ENCODE measurements at places on chromosomes 16 and 17. TPM values are rescaled to one million over a fixed set of nuclear protein-coding genes. Genes with fewer than 3 reads are reported as not detected.

The ARHGAP27 gene
- total RNA-seq: 59.1 TPM

The TEKT5 gene
- not detected for total RNA-seq

The PDE6G gene
- 8.7 TPM for total RNA-seq

The AMDHD2 gene
- 32.4 TPM for total RNA-seq

The NPIPA5 gene
- total RNA-seq: 16.5 TPM

The GRAPL gene
- total RNA-seq: 5.9 TPM

The SLC35G6 gene
- not detected for total RNA-seq

The CLEC3A gene
- total RNA-seq: not detected

The HSD17B2 gene
- not detected for total RNA-seq

The RHBDL1 gene
- total RNA-seq: 0.71 TPM

The GOSR1 gene
- total RNA-seq: 66.6 TPM

The PMP22 gene
- total RNA-seq: 0.54 TPM

The POLR3E gene
- 111 TPM for total RNA-seq

The CNGB1 gene
- total RNA-seq: not detected

The ITGAX gene
- total RNA-seq: 65.0 TPM

The SOX9 gene
- total RNA-seq: not detected

The DHX58 gene
- 26.9 TPM for total RNA-seq

The CTU2 gene
- 74.7 TPM for total RNA-seq

The ZACN gene
- total RNA-seq: 2.7 TPM

The MAP3K3 gene
- 27.9 TPM for total RNA-seq

The ZPBP2 gene
- total RNA-seq: not detected

The CCL16 gene
- total RNA-seq: not detected

The CD300H gene
- not detected for total RNA-seq

The CCL7 gene
- not detected for total RNA-seq

The CD300LD gene
- not detected for total RNA-seq

The RPUSD1 gene
- total RNA-seq: 49.9 TPM
